ENCODE measurements at places on chromosomes 1 and 21.
A peak's percentile ranks its signal among the peaks of the same experiment; 100 is the strongest.

- DNase-seq, result no peak
Observed at GRCh38 chr21:35648512-35648911, 411.8 kb downstream of the SETD4 start.

- no peak for DNase-seq
Observed at GRCh38 chr21:33070744-33070997, 730 bp downstream of the OLIG1 start.

DNA sequence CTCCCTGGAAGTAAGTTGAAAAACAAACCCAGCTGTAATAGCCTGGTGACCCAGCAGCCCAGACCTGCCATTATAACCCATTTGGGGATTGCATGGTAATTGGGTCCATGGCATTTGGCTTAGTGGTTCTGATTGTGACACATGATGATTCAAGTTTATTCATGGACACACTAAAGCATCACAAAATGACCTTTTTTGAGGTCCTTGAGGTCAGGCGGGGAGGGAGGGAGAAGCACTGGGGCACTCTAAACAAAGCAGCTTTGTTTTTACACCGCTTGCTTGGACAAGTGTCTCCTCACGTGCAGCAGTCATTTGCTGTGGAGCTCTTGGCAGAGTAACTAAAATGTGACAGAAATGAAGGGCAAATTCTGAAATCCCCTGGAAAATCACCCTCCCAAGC, 241.0 kb upstream of the SGIP1 start:
- no peak for DNase-seq

- peak; percentile 42 for DNase-seq
Observed at GRCh38 chr1:68384872-68385411, 64.8 kb downstream of the RPE65 start.

DNA sequence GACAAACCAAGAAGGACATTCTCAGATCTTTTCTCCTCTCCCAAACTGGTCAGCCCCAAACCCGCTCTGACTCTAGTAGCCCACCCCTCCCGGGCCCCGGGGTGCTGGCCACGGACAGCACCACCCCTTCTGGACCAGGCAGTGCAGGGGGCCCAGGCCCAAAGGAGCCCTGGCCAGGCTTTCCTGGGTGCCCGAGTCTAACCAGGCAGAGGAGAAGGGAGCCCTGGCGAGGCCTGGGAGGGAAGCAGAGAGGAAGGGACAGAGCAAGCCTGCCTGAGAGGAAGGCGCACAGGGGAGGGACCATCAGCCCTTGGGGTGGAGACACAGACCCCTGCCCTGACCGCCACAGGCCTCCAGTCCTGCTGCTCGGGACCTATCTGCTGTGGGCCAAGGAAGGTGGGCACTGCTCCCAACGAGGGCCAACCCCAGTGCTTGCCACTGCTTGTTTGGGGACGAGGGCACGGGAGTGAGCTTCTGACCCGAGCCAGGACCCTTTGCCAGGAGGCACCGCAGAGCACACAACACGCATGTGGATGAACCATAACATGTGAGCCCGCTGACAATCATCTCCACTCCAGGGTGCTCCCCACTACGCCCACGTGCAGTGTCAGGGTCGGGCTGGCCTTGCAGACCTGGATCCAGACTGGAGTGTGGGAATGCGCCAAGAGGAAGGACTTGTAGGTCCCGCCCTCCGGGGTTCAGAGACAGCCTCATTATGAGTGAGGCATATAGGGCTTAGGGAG, 57.6 kb downstream of the KCNAB2 start:
- no peak for DNase-seq

GRCh38 chr1:66760506-66760905, 8.2 kb downstream of the DYNLT5 start:
- no peak for DNase-seq

GRCh38 chr1:7915826-7916500, 24.7 kb downstream of the TNFRSF9 start:
- no peak for DNase-seq

GRCh38 chr1:198711837-198712236, 73.0 kb downstream of the PTPRC start:
- DNase-seq, result no peak

GRCh38 chr1:215631040-215631439, 63.9 kb downstream of the KCTD3 start:
- DNase-seq, result no peak

DNA sequence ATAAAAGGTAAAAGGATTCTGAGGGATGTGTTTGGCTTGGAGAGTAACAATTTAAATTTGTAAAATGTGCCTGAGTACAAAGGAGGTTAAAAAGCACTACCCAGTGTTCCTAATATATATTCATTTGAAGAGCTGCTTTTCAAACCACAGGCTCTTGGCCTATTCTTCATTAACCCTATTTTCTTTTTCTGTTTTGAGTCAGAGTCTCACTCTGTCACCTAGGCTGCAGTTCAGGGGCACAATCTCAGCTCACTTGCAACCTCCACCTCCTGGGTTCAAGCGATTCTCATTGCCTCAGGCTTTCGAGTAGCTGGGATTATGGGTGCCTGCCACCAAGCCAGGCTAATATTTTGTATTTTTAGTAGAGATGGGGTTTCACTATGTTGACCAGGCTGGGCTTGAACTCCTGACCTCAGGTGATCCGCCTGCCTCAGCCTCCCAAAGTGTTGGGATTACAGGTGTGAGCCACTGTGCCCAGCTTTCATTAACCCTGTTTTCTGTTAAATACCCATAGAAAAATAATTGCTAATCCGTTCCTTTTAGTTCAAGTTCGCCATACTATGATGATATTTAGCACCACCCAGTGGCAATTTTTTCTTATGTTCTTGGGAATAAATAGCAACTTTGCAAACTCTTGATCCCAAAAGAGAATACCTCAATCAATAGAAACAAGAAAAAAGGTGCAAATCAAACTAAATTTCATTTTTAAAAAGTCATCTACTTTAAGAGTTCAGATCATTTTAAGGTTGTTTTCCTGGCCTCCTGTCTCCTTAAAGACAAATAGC, 30.5 kb downstream of the ZBTB8OS start:
- no peak for DNase-seq

DNA sequence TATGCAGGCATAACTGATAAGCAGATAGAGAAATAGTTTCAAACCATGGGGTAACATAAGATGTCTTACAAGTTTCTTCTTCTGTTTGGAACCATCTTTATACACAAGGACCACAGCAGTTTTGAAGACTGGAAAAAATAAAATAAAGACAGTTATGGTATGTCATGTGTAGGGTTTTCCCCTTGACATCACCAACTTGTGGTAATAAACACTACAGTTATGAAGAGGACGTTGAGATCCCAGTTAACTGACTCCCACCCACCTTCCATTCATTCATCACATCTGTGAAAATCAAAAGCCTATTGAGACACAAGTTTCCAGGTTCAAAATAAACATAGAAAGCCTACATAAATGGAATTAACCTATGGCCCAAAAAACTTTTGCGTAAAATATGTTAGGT, 92.5 kb upstream of the KRTAP19-8 start:
- DNase-seq, result no peak

GRCh38 chr1:116825207-116825719, 71.0 kb downstream of the CD2 start:
- DNase-seq, result no peak

DNA sequence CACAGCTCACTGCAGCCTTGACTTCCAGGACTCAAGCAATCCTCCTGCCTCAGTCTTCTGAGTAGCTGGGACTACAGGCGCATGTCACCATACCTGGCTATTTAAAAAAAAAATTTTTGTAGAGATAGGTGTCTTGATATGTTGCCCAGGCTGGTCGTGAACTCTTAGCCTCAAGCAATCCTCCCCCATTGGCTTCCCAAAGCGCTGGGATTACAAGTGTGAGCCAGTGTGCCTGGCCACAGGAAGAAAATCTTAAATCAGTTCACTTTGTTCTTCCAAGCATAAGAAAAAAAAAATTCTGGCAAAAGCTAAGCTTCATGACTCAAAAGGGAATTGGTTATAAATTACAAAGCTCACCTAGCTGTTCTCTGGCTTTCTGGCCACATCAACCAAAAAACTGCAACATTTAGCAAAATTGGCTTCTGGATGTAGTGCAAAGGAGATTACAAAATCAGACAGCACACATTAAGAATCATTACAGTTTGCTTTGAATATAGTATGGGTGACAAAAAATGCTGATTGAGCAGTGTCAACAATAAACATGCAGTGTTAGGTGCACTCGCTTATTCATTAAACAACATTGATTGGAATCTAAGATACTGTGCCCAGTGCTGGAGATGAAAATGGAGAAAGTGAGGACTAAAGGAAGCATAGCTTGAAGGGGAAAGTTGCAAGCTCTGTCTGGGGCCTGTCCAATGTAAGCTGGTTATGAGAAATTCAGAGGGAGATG, 76.7 kb downstream of the KCTD3 start:
- DNase-seq, result no peak

GRCh38 chr1:176801514-176802020, 338.6 kb downstream of the PAPPA2 start:
- DNase-seq, result no peak

- DNase-seq, result peak; percentile 83
Observed at GRCh38 chr1:58409890-58410289, 136.6 kb downstream of the OMA1 start.

GRCh38 chr1:223631956-223632355, 33.5 kb downstream of the CAPN8 start:
- DNase-seq, result no peak

- DNase-seq, result no peak
Observed at GRCh38 chr21:34911360-34911759, 137.7 kb downstream of the RUNX1 start.

GRCh38 chr21:23101111-23101510, 2102.9 kb downstream of the NCAM2 start:
- no peak for DNase-seq

DNA sequence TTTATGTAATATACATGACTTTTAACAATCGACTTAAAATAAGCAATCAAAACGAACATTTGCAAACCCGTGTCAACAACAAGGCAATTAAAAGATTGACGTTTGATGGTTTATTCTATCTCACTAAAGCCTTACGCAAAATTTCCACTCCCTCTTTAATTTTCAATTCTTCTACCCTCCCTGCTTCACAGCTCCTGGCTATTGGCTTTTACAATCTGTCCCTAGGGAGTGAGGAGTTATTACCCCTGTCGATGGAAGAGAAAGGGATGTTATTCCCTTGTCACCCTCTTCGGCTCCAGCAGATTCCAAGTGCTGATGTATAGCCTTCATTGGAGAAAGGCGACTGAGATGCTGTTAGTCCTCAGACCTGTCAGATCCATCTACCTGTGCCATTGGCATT, 161.3 kb downstream of the ZNF281 start:
- DNase-seq, result no peak

DNA sequence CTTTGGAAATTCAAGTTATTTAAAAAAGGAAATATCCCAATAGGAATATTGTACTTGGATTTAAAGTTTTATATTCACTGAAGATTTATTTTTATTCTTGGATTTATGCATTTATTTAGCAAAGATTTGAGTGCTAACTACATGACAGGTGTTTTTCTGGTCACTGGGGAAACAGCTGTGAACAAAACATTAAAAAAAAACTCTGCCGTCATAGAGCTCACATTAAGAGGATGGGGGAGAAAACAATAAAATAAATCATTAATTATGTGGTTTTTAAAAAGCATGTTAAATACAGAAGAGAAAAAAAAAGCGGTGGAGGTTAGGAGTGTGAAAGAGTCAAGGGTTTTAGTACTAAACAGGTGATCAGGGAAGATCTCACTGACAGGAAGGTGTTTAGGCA, 149.9 kb downstream of the GALNT2 start:
- no peak for DNase-seq

DNA sequence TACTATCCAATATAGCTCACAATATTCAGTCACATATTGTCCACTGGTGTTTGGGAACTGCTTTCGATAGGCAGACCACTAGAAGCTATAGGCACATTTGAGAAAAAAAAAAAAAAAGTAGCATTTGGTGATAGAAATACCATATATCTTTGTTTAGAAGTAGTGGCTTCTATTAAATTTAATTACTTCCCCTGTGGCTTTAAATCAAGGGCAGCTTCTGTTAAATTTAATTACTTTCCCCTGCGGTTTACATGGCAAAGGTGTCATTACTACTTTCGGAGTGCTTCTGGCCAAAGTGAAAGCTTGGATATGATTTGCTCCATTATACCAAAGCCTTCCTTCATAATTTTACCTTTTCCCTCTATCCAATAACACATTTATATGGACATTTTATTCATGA, 229.9 kb downstream of the TTLL7 start:
- no peak for DNase-seq

- DNase-seq, result no peak
Observed at GRCh38 chr1:232038706-232039677, 412.4 kb downstream of the DISC1 start.

GRCh38 chr1:164699815-164700491, 141.0 kb downstream of the PBX1 start:
- no peak for DNase-seq

- DNase-seq, result no peak
Observed at GRCh38 chr21:33339135-33339534, 14.4 kb downstream of the IFNAR1 start.

GRCh38 chr1:85606414-85606800, 25.8 kb downstream of the CCN1 start:
- peak; percentile 25 for DNase-seq

- DNase-seq, result peak; percentile 21
Observed at GRCh38 chr1:87426463-87427249, 98.0 kb downstream of the LMO4 start.

DNA sequence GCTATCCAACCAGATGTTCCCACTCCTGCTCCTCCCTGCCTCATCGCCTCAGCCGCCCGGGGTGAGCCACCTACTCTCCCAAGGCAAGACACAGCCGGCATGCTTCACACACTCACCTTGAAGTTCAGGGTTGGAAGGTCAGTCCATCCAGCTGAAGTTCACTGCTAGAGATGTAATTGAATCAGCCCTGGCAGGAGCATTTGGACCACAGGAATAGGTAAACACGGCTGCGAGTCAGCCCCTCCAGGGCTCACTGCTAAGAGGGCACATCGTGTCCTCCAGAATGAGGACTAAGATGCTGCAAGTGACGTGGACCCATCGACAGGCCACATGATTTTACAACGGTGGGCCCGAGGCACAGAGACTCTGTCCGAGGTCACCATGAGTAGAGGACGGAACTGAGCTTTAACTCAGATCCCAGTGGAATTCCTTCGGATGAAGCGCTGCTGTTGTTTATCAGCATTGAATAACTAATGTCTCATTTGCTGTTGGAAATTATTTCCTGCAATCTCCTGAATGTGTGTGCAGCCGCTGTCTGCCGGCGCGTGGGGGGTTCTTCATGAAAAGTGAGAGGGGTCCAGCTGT, 41.9 kb downstream of the RSPH1 start:
- DNase-seq, result no peak

GRCh38 chr21:34094949-34095348, 21.6 kb downstream of the MRPS6 start:
- DNase-seq, result no peak

DNA sequence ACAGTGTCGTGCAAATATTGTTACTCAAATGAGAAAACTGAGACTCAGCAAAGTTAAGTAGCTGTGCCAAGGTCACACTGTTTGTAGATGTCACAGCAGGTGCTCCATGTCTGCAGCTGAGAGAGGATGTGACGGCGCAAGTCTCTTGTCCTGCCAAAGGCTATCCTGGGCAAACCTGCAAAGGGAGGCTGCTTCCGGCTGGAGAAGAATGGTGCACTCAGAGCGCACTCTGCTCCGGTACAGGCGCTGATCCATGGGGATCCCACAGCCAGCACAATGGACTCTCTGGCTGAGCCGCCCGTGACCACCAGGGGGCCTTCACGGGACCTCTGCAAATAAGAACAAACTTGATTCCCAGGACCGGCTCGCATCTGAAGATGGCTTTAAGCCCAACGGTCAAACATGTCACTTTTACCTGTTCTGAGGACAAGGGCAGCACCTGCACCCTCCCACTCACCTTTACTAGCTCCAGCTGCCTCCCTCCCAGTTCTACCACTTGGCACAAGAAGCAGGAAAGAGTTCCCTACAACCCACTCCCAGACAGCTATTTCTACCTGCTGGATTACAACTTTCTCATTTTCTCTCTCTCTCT, 21.9 kb downstream of the RD3 start:
- peak; percentile 23 for DNase-seq

- DNase-seq, result no peak
Observed at GRCh38 chr1:147791876-147792275, 31.5 kb upstream of the GJA5 start.
